ENCODE measurements at places on chromosomes 6 and 20.

GRCh38 chr20:11935212-11936154 is 17.8 kb downstream of the BTBD3 start:
- no peak for DNase-seq

DNA sequence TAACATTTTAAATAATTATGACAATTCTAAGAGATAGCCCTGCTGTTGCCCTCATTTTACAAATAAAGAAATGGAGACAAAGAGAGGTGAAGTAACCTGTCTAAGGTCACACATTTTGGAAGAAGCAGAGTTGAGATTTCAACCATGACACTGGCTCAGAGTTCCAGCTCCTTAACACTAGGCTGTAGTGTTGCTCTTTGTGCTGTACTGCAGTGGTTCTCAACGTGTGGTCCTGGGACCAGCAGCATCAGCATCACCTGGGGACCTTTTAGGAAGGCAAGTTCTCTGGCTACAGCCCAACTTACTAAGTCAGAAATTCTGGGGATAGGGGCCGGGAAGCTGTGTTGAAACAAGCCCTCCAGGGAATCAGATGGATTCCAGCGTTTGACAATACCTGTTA is 62.4 kb upstream of the FERMT1 start:
- DNase-seq: no peak

DNA sequence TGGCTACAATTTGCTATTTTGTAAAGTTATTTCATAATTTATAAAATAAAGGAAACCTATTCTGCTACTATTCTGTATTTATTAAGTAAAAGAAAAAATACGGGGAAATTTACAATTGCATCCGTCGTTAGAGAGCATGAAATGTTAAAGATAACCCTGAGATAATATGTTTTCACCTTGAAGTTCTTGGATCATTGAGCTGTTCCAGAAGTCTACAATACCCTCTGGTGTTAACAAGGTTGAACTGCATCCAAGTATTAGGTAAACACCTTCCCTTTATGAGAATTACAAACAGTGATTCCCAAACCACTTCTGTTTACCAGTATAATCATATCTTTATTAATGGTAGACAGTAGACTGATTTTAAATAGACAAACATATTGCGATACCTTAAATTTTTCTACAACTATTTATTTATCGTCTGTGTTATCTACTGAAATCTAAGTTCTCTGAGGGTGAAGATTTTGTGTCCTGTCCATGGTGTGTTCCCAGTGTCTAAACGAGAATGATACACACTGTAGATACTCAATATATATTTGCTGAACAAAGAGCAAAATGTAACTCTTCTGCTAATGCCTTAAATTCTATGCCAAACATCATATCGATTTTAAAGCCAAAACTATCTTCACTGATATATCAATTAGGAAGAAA is 28.2 kb downstream of the TBC1D32 start:
- peak; percentile 23 for DNase-seq

- no peak for DNase-seq
Observed at GRCh38 chr6:49519660-49520059, 19.9 kb downstream of the GLYATL3 start.

DNA sequence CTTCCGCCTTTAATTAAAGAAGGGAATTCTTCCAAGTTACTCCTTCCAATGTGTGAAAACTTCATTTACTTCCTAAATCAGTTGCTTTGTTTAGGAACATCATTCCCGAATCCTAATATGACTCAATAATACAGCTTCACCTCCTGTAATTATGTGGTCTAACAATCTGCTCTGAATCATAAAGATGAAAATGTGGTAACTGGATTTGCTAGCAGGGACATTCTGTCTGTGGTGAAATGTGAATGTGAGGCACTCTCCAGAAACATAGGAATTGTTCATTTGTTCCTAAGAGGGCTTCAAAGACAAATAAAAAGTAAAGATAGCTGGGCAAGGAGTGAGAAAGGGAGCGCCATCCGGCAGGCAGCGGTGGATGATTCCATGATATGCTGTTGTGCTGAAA is 678.1 kb downstream of the KIF16B start:
- no peak for DNase-seq

DNA sequence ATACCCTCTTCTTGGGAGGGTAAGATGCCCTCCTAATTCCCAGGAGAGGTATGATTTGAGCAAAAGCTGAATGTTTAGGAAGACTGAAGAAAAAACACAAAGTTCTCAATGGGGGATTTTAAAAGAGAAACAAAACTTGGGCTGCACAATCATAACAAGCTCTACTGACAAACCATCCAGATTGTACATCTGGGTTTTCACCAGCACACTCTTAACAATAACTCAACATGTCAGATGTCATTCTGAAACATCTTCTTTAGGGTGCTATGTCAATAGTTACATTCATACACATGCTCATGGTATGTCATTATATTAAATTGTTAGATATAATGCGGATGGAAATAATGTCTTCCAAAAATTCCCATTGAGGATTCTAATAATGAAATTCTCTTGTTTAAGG is 95.1 kb downstream of the ASCC3 start:
- DNase-seq: no peak

DNA sequence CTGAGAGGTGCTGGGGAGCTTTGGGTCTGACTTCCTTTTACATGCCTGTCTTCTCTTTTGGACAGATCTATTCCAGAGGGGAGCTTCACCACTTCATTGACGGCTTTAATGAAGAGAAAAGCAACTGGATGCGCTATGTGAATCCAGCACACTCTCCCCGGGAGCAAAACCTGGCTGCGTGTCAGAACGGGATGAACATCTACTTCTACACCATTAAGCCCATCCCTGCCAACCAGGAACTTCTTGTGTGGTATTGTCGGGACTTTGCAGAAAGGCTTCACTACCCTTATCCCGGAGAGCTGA is 13.1 kb downstream of the PRDM1 start:
- DNase-seq: no peak

GRCh38 chr6:25431306-25431974 is 152.3 kb downstream of the CARMIL1 start:
- no peak for DNase-seq

GRCh38 chr6:102701019-102701418 is 1307.5 kb downstream of the GRIK2 start:
- DNase-seq: no peak

Measured in CD4-positive, alpha-beta T cell treated with Interleukin-12 subunit alpha and Interleukin-12 subunit beta, for 1 hour (primary cell).